ENCODE measurements at places on chromosomes 7 and 10.
A peak's percentile ranks its signal among the peaks of the same experiment; 100 is the strongest.

- no peak for DNase-seq
These were observed 5.0 kb upstream of the GSAP start for GRCh38 chr7:77420986-77421672.

GRCh38 chr7:128112781-128113221 is 81.6 kb upstream of the LRRC4 start:
- DNase-seq, result no peak

- no peak for DNase-seq
These were observed 141.2 kb upstream of the ZNF716 start for GRCh38 chr7:57308631-57309408.

- no peak for DNase-seq
These were observed 258.8 kb downstream of the STK31 start for GRCh38 chr7:23968791-23969190.

- DNase-seq, result no peak
These were observed 154.9 kb upstream of the COL1A2 start for GRCh38 chr7:94239661-94240234.

- DNase-seq, result no peak
These were observed 30.1 kb downstream of the DENND2A start for GRCh38 chr7:140610204-140611165.

DNA sequence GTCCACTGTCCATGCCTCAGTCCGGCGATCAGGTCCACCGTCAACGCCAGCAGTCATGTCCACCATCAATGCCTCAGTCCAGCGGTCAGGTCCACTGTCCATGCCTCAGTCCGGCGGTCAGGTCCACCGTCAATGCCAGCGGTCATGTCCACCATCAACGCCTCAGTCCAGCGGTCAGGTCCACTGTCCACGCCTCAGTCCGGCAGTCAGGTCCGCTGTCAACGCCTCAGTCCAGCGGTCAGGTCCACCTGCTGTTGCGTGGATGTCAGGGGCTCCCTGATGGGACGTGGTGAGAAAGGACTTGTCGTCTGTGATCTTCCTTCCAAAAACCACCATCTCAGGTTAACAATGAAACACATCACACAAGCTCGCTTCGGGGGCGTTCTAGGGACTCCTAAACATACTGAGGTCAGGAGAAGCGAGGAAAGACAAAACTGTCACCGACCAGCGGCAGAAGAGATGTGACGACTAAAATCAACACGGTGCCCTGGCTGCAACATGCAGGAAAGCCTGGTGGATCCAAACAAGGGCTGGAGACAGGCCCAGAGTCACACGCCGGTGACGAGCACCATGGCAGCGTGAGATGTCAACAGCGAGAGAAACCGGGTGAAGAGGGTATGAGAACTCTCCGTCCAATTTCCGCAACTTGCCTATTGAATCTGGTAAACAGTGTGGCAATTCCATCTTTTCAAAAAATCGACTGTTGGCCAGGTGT is 264.2 kb downstream of the MAD1L1 start:
- DNase-seq, result no peak

GRCh38 chr7:96838481-96838880 is 128.8 kb upstream of the SEM1 start:
- no peak for DNase-seq

DNA sequence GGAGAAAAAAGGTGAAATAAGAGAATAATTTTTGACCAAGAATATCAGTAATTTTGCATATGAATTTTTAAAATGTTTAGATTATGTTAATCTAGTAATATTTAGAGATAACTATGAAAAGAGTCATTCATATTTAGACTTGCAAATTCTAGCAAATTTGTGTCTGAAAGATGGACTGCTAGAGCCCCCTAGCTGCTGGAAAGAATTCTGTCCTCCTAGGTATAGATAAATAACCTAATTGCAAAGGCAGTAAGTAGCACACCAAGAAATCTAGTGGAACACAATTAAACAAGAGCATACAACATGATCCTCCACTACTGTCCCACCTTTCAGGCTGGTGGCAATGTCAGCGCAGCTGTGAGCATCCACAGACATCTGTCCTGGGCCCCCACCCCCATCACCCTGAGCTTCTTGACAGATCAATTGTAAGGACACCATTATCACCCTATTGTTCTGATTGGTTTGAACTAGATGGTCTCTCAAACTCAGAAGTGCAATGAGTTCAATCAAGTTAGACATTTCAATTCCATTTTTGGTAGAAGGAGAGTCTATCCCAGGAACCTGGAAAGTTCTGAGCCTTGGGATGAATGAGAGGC is 15.0 kb upstream of the GFRA1 start:
- no peak for DNase-seq

DNA sequence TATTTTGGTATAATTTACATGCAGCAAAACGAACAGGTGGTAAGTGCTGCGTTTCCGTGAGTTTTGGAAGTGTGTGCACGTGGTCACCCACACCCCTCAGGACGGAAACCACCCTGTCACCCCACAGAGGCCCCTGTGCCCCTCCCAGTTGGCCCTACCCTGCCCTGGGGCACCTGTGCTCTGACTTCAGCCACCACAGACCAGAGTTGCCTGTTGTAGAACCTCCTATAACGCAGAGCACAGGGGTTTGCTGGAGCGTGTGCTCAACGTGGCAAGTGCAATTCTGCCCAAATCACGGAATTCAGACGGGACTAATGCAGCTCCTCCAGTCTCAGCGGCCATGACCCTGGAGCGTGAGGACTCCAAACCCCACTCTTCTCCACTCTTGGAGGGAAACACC is 9.6 kb upstream of the CFAP46 start:
- no peak for DNase-seq

- peak; percentile 57 for DNase-seq
These were observed 83.1 kb downstream of the SH3PXD2A start for GRCh38 chr10:103772096-103772845.

GRCh38 chr10:74150204-74150989 is at the start of gene AP3M1:
Gene AP3M1 (minus strand): TSS chr10:74150828. CDS start chr10:74138379, 12,449 bp downstream.
- DNase-seq, result no peak

- peak; percentile 26 for DNase-seq
These were observed 202.6 kb upstream of the FOXK1 start for GRCh38 chr7:4479367-4480039.

DNA sequence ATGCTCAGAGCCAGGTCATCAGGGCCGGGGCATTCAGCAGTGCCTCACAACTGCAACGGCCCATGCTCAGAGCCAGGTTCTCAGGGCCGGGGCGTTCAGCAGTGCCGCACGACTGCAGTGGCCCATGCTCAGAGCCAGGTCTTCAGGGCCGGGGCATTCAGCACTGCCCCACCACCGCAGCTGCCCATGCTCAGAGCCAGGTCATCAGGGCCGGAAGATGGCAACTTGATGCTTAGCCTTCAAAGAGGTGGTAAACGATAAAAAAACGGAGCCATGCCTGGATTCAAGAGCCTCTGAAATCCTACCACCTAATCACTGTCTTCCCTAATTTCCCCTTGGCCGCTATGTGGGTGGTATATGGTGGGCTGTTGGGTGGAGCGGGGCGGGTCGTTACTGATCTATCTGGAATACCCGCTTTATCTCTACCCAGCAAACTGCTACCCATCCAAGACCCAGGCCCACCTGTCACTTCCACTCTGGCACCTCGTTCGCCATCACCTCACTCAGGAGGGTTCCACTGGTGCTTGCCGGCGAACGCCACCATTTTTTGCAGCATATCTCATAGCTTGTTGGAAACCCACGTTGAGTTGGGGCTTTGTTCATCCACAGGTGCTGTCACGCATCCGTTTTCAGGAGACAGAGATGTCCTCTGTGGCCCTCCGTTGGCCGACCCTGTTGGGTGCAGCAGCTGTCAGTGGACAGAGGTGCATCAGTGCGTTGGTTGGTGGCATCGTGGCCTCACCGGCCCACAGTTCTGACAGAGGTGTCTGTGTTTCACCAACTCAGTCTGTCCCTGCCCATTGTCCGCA is 221.1 kb downstream of the EBF3 start:
- no peak for DNase-seq

DNA sequence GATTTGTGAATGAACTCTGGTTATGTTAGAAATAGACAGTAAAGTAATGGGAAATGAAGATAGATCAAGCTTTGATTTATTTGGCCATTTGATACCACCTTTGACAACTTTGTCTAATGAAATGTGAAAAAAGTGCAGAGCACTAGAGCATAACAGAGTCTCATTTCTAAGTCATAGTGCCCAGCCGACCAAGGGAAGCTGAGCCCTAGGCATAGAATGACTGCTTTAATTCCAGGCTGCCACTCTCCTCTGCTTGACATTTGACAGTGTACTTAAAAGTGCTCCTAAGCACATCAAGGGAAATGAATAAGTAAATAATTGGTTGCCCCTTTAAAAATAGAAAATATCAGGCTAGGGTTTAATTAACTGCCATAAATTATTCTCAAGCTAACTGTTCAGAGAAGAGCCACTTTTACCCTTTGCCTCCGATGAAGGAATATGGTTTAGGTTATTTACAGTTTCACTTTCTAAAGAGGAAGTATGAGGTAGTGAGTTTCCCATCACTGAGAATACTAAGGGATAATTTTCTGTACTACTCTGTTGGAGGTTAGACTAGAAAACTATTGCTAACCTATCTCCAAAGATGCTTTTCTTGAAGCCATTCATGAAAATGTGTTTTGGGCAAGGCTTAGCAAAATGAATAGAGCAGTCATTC is 591.6 kb downstream of the REEP3 start:
- no peak for DNase-seq

- DNase-seq, result no peak
These were observed 185.9 kb upstream of the ASAH2 start for GRCh38 chr10:50437248-50437647.

GRCh38 chr10:130236711-130237110 is 100.5 kb downstream of the GLRX3 start:
- DNase-seq, result no peak

GRCh38 chr7:7943951-7944350 is 24.6 kb upstream of the GLCCI1 start:
- no peak for DNase-seq

DNA sequence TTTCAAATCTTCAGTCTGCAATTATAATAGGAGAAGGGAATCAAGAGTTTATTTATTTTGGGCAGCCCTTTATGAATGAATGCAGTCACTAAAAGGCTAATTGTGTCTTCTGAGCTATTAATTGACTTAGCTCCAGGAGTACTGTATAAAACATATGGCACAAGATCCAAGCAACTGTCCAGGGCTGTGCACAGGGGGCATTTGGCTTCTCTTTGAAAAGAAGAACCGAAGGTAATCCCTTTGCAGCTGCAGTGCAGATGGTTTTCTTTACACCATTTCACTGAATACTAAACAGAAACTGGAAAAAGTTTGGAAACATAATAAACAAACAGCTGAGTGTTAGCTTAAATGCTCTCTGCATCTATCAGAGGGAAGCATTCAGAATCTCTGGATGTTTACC is 282.6 kb upstream of the LRRN3 start:
- DNase-seq, result no peak

GRCh38 chr10:132728321-132728720 is 57.6 kb downstream of the NKX6-2 start:
- no peak for DNase-seq

- DNase-seq, result no peak
These were observed 82.6 kb upstream of the AOAH start for GRCh38 chr7:36806891-36807290.

DNA sequence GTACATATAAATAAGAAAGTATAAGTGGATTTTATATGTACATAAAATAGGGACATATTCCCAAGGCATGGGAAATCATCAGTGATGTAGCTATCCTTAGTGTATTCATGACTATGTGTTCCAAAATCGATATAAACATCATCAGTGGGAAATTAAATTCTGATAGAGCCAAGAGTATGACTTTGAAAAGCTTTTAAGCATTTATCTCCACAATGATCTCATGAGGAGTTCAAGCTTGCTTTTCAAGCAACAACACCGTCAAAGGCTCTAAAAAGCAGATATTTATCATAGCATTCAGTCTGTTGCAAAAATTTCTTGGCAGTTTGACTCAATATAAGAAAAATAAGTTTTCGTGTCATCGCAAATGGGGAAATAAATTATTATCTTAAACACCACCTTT is 14.5 kb upstream of the NEBL start:
- no peak for DNase-seq

DNA sequence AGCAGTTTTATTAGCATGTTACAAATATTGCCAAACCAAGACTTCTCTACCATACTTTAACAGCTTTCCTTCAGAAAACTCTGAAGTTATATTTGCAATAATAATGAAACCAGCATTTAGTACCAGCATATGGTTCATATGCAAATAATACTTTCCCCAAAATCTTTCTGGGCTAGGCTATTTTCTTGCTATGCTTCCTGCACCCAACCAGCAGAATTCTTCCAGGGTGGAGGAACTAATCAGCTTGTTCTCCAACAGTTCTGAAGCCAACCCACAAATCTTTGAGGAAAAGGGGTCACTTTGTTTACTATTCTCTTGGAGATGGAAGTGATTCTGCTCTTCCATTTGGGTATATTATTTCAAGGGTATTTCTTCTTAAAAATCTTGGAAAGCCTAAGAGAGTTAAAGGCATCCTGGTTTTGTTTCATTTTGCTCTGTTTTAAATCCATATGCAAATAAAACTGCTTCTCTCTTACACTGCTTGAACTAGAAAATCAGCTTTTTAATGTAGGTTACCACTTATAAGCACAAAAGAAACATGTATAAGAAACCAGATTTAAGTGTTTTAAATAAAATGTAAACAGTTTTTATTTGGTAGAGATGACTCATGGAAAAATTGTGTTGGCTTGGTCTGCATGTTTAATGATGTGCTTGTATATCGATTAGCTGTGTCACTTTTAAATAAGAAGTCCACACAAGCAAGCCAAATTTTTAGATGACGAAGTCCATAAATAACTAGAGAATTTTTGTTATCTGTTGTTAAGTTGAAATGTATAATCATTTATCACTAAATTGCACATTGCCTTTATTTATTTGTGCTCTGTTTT is 103.7 kb downstream of the HECTD2 start:
- DNase-seq, result no peak

- DNase-seq, result no peak
These were observed 10.9 kb downstream of the C10orf71 start for GRCh38 chr10:49309691-49310411.

DNA sequence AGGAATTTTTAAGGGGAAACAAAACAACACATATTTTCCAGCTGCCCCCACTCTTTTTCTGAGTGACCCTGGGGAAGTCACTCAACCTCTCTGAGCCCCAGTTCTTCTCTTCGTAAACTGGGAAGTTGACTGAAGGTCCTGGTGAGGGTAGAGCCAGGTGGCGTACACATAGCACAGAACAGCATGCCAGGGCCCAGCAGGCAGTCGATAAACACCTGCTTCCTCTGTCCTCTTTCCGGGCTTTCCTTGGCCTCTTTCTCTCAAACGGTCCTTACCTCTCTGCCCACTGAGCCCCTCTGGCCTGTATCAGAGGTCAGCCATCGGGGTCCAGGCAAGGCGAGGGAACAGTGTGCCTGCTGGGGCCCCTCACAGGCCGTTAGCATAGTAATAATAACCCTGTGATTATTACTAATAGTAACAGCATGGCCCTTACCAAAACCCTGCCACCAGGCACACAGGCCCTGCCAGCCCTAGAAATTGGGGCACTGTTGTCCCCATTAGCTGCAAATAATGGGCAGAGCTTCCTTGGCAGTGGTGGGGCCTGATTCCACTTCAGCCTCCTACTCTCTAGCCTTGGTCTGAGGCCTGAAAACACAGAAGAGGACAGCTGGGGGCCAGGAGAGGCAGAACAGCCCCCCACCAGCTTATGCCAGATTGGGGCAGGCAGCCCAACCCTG is 37.3 kb upstream of the SLC29A3 start:
- no peak for DNase-seq

Measured in non-pigmented ciliary epithelial cell (primary cell).